ENCODE measurements at places on chromosomes 1 and 21.

GRCh38 chr1:152960452-152961044, 9.9 kb upstream of the SPRR4 start:
- no peak for DNase-seq

DNA sequence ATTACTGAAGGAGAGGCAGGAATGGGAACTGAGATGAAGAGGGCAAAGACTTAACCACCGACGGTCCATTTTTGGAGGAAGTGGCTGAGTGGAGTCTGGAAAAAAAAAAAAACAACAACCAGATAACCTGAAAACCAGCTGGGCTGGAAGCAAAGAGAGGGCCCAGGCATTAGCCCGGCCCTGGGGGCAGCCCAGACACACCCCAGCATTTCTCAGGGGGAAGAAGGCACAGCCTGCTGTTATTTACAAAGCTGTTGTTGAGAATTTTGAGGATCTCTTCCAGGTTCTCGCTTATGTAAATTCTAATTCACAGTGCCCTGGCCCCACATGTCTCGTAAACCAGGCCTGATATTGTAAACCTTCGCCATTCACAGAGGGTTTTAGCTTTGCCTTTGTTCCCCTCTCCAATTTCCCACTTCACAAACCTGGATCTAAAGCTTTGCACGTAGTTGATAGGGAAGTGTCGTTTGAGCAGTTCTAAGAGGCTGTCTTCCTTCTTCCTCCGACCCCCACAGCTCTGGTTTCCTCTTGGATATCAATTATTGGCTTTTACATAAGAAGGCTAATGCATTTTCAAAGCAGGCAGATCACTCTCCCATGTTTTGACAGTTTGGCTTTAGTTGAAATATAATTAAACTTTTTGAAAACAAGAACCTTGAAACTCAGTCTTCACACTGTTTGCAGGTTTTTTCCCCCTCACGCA, 161.8 kb upstream of the IRF2BP2 start:
- peak; percentile 69 for DNase-seq

DNA sequence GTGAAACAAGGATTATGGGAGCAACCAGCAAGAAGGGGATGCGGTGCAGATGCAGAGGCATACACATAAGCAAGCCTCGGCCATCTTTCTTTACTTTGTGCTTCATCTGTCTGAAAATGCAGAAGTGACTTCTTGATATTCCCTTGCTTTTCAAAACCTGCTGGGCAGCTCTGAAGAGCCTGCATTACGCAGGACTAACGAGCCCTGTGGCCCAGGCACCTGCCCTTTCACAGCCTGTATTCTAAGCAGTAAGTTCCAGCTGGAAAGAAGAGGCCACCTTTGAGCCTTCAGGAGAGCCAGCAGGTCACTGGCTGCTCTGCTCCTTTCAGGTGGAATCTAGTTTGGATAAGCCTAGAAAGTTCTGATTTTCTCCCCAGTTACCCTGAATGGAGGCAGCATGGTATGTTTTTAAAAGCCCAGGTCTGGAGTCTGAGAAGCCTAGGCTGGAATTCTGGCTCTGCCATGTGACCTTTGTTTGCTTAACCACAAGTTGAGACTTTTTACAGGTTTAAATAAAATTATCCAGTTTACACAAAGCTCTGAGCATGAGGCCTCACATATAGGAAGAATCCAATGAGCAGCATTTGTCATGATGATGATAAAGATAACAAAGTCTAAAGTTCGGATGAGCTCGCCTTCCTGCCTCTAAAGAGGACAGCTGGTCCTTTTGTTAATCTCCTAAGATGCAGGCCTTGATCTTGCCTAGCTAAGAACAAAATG, 122.9 kb downstream of the UBR4 start:
- no peak for DNase-seq

DNA sequence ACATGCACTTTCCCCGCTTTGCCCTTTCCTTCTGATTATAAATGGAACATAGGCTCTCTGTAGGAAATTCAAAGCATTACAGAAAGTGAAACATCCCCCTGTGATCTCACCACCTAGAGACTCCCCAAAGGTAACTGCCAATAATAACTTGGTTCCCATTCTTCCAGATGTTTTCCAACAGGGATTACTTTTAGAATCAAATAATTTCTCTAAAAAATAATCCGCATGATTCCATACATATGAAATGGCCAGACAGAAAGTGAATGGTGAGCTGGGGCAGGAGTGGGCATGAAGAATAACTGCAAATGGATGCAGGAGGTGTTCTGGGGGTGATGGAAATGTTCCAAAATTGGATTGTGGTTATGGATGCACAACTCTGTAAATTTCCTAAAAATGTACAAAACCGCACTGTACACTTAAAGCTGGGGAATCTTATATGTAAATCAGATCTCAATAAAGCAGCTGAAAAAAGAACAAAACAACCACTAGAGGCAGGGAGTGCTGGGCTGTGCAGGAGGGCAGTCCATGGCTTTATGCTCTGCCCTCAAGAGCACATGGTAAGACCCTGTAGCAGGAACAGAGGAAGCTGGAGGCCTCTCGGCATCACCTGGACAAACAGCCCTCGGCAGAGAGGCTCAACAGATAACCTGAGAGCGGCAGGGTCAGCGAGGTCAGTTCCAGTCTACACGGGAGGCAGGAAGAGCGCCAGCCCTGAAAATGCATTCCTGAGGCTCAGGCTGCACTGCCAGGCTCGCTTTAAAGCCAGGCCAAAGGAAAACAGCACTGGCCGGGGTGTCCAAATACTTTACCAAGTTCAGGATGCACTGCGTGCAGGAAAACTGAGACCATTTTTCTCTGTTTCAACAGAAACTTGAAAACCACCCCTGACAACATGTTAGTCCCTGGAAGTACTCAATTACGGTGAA, 39.7 kb downstream of the CAPZB start:
- DNase-seq = no peak

GRCh38 chr1:154179946-154180687, 11.8 kb downstream of the TPM3 start:
- DNase-seq = no peak

Measured in NCI-H2107 (cell line).